AG04449 (cell line): ENCODE measurements at places on chromosomes 5 and 9.

- no peak for DNase-seq
These were observed 283.7 kb downstream of the ZNF608 start for GRCh38 chr5:124462751-124463150.

GRCh38 chr5:129245489-129245888, 150.9 kb downstream of the ISOC1 start:
- no peak for DNase-seq

DNA sequence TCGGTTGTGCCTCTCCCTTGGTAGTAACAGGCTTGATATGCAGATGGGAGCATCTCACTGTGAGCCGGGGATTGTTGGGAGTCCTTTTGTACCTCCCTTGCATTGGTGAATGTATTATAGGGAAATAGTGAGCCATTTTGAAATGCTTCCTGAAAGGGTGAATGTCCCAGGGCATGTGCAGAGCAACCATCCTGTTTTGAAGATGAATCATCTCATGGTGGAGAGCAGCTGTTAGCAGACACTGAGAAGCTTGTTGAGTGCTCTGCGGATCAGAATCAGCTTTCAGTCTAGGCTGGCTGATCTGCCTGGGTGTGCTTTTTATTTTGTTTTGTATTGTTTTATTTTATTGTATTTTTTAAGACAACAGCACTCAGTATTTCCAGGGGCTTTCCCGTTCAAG, 29.7 kb downstream of the SLC36A1 start:
- no peak for DNase-seq

DNA sequence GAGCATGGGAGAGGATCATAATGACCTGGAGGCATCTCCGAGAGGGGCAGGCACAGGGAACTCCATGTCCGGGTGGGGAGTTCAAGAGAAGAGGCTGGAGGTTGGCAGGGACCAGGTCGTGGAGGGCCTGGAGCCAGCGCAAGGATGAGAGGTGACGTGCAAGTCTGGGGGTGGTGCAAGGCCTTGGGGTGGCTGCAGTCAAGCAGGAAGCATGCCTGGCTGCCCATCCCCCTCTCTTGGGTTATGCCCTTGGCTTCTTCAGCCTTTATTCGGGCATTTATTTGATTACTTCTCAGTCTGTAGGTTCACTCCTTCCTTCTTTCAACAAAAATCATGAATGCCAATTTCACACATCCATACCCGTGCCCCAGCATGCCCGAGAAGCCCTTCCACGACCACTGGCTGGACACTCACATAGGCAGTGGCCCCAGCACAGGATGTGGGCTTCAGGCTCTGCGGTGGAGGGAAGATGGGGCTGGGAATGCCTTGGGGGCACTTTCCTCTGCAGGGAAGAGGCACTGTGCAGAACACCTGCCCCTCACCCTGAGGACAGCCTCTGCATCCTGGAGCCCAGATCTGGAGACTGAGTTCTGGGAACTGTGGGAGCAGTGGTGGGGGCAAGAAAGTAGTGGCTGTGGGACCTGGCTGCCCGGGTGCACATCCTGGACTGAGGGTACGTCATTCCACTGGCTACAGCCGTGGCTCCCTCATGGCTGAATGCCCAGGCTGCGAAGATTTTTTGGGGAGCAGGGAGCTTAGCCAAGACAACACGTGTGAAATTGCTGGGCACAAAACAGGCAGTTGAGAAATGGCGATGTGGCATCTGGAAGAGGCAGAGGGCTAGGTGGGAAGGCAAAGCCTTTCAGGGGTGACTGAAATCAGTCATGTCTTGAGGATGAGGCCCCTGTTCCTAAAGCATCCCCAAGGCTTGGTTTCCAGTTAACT, 38.6 kb downstream of the CRB2 start:
- no peak for DNase-seq

DNA sequence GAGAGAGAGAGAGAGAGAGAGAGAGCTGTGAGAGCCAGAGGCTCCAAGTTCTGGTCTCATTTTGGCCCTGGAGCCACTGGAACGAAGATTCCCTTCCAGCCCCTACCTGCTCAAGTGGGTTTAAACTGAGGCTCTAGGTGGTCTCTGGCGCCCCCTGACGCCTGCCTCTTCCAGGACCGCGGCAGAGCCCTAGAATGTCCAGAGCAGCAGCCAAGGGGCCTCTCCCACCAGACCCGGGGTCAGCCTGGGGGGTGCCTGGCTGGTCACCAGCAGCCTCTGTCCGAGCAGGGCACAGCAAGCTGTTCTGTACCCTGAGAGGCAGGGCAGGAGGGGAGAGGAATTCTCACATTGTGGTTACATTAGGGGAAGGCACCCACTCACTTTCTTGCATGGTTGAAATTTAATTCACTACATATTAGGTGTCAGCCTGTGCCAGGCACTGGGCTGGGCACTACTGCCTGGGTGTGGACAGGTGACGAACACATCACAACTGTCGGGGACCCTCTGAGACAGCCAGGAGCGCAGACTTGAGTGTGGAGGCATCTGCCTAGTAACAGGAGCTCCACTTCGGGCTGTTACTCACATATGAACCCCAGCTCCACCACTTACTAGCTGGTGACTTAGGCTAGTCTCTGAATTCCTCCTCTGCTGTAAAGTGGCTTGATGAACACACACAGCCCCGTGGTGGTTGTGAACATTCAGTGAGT, 44.5 kb downstream of the AMBP start:
- no peak for DNase-seq
